ENCODE measurements at places on chromosomes 11 and 22.

GRCh38 chr22:29002603-29003002, 59.0 kb downstream of the C22orf31 start:
- no peak for DNase-seq

DNA sequence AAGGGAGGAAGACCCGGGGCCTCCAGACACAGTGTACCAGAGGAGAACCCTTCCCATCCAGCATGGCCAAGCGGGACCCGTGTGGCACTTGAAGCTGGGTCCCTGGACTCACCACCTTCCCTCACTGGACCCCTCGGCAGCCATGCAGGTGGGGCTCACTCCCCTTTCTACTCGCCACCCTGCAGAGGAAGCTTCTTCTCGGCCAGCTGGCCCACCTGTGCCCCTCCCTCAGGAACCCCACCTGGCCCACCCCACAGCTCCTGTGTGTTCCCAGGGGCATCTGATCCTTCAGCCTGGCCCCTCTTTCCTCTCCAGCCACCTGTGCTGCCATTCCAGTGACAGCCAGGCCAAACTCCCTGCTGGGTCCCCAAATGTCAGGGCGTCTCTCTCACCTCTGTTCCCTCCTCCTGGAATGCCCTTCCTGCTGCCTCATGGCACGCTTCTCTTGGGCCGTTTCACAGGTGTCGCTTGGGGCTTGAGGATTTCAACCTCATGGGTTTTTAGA, 38.0 kb downstream of the IGF2 start:
- DNase-seq: no peak

DNA sequence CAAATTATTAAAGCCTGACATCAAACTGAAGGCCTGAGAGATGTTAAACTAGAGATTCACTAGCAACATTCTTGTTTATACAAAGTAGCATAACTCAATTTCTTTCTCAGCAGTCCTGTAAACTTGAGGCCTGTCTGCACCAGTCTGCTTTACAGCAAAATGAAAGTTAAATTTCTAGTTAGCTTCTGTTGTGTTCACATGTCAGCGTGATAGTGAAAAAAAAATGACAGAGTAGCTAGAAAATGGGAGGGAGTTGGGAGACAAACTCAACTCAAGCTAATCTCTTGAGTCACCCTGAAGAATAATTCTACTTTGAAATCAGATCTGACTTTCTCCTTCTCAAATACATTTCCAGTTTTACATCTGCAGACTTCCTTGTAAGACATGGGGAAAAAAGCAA, 6.5 kb downstream of the RBFOX2 start:
- DNase-seq: no peak

DNA sequence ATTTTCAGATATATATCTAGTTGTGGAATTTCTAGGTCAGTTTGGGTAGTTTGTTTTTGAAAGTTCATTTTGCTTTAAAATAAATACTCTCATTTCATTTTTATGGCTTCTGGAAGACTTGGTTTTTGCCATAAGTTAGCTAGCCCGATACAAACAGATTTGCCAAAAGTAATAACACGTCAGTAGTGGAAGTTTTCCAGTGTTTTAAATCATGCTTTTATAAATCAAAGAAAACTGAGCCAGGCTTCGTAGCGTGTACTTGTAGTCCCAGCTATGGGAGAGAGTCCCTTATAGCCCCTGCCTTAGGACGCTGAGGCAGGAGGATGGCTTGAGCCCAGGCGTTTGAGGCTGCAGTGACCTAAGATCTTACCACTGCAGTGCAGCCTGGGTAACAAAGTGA, 21.7 kb upstream of the MICALL1 start:
- DNase-seq: no peak

DNA sequence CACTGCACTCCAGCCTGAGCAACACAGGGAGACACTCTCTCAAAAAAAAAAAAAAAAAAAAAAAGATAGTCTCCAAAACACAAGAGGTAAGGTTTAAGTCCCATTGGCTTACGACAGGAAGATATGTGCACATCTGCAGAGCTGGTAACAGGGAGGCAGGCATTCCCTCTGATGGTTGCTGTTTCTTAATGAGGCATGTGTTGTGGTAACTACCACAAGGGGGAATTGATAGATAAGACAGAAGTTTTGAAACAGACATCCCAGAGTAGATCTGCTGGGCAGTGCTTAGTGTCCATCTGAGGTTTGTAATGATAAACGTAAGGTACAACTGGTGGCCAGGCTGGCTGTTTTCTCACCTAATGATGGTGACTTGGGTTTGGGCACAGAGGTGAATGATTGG, 4.7 kb downstream of the EIF1AD start:
- DNase-seq: no peak

GRCh38 chr11:1351278-1351937, 38.3 kb upstream of the BRSK2 start:
- DNase-seq: no peak

DNA sequence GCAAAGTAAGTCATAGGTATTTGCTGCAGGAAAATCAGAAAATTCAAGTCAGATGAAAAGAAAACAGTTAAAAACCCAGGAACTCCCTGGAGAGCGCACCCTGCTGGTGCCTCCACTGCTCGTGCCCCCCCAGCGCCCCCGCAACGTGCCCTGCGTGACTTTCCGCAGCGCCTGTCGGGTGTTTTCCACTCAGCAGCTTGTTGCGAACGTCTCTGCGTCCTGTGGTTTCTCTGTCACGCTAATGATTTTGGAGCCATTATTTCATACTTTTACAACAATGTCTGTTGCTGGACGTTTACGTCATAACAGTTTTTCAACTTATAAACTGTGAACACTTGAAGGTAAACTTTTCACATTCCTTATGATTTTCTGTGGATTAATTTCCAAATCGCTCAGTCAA, 5.0 kb downstream of the CRELD2 start:
- no peak for DNase-seq

GRCh38 chr11:28842716-28843115, 734.5 kb downstream of the METTL15 start:
- no peak for DNase-seq

DNA sequence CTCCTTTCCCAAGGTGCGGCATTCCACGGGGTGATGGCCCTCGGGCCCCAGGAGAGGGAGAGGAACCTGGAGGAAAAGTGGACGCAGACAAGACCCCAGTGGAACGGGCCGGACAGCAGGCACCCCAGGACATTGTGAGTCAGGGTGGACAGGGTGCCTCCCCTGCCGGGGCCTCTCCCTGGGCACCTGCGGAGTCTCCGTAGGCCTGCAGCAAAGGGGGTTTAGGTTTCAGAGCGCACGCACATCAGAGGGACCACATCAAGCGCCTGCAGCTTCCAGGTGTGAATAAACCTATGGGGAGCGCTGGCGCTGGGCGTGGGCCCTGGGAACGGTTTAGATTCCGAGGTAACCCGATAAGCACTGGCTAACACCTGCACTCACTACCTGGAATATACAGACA, 22.7 kb upstream of the FGF19 start:
- no peak for DNase-seq

GRCh38 chr22:40401981-40402406, 31.6 kb downstream of the SGSM3 start:
- DNase-seq: no peak

DNA sequence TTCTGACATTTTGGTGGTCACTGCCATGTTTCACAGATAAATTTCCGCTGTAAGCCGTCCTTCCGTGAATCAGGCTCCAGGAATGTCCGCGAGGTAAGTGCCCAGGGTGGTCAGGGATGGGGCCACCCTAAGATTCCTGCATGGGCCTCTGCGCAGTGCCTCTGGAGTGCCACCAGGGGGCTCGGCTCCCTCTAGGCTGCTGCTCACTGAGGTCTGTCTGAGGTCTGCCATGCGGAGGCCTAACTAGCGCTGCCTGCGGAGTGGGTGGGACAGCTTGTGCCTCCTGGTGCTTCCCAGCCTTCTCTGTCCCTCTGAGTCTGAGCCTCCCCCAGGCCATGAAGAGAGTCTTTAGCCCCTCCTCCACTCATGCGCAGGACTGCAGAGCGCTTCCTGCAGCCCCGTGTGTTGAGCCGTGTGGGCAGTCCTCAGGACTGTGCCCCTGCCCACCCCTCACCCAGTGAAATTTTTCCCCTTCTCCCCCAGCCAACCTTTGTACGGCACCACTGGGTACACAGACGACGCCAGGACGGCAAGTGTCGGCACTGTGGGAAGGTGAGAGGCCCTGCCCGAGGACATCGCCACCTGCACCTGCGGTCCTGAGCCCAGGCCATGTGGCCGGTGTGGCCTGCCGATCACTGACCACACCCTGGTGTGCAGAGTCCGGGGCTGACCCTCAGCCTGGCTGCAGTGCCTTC, 11.9 kb upstream of the MDK start:
- DNase-seq: no peak

GRCh38 chr22:46085828-46086576, 64.3 kb upstream of the PPARA start:
- DNase-seq: no peak

DNA sequence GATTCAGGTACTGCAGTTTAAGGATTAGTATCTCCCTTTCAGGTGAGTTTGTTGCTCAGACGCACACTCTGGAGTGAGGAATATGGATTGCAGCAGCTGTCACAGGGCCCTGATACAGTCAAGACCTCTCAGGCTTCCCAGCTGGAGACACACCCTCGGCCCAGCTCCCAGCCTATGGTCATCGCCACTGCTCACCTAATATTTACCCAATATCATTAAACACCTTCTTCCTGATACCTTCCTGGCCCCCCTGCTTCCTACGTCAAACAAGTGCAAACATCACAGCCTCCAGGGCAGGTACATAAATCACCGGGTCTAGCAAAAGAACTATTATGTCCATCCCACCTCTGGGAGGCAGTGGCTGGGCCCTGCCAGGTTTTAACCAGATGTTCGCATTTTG, 213.3 kb downstream of the MN1 start:
- DNase-seq: no peak

- DNase-seq: no peak
These were observed 49.9 kb downstream of the BIRC2 start for GRCh38 chr11:102396708-102397563.

GRCh38 chr11:19903620-19904069, 191.0 kb downstream of the NAV2 start:
- peak; percentile 3 for DNase-seq

GRCh38 chr11:9605742-9606141, 32.3 kb downstream of the WEE1 start:
- DNase-seq: no peak

- no peak for DNase-seq
These were observed 1349.0 kb downstream of the BRD1 start for GRCh38 chr22:48478529-48479265.

DNA sequence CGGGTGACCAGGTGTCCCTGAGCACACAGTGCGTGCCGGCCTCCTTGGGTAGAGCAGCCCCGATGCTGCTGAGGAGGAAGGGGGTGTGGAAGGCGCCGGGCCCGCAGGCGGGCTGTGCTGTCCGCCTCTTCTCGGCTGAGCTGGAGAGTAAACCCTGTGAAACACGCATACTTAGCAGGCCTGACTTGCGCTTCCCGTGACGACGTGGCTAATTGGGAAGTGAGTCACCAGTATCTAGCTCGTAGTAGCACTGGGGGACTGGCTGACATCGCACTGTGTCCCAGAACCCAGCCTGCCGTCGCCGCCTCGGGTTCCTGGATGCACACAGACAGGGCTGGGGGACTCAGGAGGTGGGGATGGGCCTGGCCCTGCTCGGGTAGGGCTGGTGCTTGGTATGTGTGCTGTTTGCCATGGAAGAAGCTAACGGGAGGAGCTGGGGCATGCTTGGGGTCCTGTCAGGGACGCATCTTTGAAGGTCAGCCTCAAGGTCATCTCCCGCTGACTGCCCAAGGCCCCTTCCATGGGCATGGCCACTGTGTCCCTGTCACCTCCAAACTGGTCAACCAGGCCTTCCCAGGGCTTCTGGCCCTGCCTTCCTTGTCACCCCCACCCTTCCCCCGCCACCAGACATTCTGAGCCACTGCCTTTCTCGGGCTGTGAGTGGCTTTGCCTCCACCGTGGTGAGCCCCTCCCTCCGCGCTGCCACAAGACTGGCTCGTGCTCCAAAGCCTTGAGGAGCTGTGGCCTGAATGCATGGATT, 1327.0 kb downstream of the BRD1 start:
- DNase-seq: no peak
